ENCODE measurements at places on chromosomes 12 and 14.

DNA sequence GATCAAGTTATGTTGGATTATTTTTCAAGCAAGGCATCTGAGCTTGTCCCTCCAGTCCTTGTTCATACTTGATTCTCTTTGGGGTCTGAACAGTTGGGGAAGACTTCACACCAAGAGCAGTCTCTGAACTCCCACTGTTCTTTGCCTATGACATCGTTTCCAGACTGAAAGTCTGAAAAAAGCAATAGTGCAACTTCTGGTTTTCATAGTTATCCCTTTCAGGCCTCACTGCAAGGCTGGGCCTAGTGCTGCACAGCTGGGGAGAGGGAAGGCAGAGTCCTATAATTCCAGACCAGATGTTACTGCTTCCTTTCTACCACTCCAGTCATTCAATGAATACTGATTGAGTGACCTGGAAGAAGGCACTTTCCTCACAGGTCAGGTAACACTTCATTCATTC, 187.1 kb upstream of the CCND2 start:
- no peak for DNase-seq

DNA sequence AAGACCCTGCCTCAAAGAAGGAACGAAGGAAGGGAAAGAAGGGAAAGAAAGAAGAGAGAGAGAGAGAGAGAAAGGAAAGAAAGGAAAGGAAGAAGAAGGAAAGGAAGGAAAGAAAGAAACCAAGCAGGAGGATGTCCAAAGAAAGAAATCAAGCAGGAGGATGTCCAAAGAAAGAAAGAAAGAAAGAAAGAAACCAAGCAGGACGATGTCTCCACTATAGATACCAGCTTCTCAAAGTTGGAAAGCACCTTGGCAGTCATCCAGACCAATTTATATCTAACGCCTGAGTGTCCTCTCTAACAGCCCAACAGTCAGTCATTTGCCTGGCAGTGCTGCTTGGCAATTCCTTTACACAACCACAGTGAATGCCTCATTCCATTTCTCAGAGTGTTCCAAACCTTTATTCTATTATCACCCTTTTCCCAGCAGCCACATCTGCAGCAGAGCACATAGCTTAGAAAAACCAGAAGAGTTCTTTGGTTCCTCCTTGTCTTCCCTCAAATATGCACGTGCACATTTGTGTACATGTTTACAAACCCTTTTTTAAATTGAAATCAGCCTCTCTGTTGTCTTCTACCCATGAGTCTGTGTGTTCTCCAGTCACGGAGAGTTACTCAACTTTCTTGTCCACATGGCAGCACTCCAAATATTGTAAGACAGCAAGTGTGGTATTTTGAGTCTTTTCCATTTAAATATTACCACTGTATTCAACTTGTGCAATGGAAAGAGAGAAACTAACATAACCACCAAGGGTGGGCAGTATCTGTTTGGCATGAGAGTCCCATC, 138.4 kb downstream of the STXBP6 start:
- DNase-seq: no peak

DNA sequence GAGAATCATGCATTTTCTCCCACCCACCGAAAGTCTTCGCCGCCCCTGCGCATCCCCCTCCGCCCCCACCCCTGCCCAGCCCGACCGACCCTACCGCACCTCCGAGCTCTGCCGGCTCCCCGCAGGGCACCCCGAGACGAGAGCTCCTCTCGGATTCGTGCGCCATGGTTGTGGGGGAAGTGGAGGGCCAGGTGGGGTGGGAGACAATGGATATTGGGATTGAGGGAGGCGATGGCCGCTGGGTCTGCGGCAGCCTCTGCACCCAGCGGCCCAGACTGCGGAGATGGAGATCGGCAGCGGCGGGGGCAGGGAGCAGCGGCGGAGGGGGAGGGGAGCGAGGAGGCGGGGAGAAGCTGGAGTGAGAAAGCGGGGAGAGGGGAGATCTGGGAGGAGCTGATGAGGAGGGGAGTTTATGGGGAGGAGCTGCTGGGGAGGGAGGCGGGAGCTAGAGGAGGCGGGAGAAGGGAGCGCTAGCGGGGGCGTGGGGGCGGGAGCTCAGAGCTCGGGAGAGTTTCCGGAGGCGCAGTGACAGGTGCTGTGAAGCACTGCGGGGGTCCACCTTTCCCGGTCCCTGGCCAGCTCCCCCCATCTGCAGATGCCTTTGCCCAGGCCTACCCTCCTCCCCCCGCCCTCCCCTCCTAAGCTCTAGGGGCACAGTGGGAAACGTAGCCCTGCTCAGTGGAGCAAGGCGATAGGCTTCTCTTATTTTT, at the start of gene SALL2:
Gene SALL2 (minus strand): TSS at position 385 of the 710 bp plus-strand sequence. CDS start 219 bp downstream, at position 166.
- peak; percentile 52 for DNase-seq

DNA sequence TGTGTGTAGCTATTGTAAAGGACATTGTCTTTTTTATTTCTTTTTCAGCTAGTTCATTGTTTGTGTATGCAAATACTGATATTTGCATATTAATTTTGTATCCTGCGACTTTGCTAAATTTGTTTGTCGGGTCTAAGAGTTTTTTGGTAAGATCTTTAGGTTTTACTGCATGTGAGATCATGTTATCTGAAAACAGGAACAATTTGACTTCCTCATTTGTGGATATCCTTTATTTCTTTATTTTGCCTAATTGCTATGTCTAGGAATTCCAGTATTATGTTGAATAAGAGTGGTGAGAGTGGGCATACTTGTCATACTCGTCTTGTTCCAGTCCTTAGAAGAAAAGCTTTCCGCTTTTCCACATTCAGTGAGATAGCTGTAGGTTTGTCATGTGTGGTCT, 28.8 kb downstream of the SIX4 start:
- no peak for DNase-seq

DNA sequence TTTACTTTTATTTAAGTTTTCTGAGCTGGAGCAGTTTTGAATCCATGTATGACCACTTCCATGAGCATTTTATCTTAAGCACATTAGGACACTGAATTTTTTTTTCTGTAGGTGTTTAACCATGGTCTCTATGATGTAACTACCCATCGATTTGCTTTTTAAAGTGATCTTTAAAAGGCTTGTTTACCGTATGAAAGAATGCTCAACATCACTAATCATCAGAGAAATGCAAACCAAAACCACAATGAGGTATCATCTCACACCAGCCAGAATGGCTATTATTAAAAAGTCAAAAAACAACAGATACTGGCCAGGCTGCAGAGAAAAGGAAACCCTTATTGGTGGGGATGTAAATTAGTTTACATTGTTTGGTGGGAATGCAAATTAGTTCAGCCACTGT, 23.0 kb downstream of the GLRX5 start:
- DNase-seq: no peak

DNA sequence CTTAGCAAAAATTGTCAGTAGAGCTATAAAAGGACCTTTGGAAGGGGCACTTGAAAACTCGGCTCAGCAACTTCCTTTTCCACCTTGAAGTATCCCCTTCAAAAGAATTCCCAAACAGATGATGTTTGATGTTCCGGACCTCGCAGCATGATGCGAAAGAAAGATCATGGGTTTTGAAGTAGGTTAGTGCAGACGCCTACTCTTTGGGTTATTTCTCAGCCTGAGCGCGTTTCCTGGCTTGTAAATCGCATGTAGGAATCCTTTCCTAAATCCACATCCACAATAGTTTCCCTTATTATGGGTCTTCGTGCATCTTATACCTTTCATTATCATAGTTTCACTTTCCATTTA, 584 bp upstream of the NEDD1 start:
- DNase-seq: no peak

All from D721Med (cell line).